ENCODE measurements at places on chromosomes 6 and 20.

- no peak for DNase-seq
These were observed 40.5 kb upstream of the ZNF831 start for GRCh38 chr20:59123011-59123677.

DNA sequence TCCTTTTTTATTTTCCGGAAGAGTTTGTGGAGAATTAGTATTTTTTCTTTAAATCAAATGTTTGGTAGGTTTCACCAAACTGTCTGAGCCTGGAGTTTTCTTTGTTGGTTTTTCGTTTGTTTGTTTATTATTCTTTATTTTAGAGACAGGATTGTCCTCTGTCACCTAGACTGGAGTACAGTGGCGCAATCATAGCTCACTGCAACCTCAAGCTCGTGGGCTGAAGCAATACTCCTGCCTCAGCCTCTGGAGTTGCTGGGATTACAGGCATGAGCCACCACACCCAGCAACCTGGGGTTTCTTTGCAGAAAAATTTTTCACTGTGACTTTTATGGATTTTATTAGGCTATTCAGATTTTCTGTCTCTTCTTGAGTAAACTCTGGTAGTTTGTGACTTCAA, 120.2 kb upstream of the LOC128125822 start:
- no peak for DNase-seq

GRCh38 chr6:130994319-130995097, 68.5 kb downstream of the EPB41L2 start:
- DNase-seq, result no peak

- DNase-seq, result peak; percentile 16
These were observed 47.8 kb downstream of the GMPR start for GRCh38 chr6:16286151-16286522.

GRCh38 chr6:22023937-22024336, 272.9 kb downstream of the PRL start:
- DNase-seq, result no peak

DNA sequence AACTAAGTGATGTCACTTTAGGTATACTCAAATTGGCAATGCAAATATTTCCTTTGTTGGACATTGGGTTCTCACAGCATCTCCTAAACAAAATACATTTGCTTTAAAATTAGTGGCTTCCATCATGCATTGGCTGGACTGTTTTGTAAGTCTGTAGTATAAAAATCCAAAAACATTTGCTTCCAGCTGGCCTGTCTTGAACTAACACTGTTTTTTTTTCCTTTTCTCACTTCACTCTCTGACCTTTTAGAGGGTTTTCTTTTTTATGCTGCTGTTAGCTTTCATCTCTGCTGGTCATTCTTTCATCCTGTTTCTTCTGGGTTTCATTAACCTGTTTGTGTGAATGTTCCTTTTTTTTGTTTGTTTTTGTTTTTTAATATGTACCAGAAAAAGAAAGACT, 121.7 kb upstream of the MLIP start:
- no peak for DNase-seq

- no peak for DNase-seq
These were observed 1938.5 kb upstream of the DEFB115 start for GRCh38 chr20:29318871-29319461.

GRCh38 chr20:380763-381580, 412 bp downstream of the TRIB3 start:
- no peak for DNase-seq

GRCh38 chr20:3543901-3544507, 73.2 kb downstream of the ATRN start:
- no peak for DNase-seq

- DNase-seq, result no peak
These were observed 69.7 kb downstream of the HIVEP1 start for GRCh38 chr6:12081771-12082170.

DNA sequence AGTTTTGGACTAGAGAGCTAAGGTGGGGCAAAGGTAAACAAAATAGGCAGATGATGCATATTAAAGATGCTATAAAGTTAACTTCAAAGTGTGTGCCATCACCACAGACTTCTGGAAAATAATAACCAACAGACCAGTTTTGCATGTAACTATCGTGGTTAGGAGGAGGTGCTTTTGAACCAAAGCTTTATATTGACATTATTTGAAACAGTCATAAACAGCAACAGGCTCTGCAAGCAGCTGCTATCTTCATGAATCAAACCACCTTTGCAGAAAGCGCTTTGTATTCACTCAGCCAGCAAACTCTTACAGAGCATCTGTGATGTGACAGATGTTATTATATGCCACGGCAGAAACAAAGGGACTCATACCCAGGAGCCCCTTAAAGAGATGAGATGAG, 81.9 kb downstream of the CRYBG1 start:
- no peak for DNase-seq

- no peak for DNase-seq
These were observed 928.3 kb downstream of the TBC1D32 start for GRCh38 chr6:120405947-120406346.

GRCh38 chr20:8399947-8400346, 267.9 kb downstream of the PLCB1 start:
- no peak for DNase-seq

GRCh38 chr20:8602389-8603116, 466.3 kb upstream of the PLCB4 start:
- DNase-seq, result no peak

DNA sequence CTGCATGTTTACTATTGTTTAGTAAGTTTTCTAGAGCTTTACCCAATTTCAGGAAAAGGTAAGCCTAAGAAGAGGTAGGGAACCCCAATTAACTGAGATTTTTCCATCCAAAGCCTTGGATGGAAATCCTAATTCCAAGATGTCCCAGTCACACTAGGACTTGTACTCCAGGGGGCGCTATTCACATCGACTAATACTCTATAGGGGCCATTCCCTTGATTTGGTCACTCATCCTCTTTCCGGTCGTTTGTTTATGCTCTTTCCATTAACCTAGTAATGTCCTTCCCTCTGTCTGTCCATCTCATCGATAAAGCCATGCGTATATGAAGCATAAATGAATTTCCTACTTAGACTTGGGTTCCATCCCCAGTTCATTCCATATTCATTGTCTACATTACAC, 80.8 kb upstream of the FUCA2 start:
- no peak for DNase-seq

- no peak for DNase-seq
These were observed 23.8 kb downstream of the STK38 start for GRCh38 chr6:36523451-36523850.

DNA sequence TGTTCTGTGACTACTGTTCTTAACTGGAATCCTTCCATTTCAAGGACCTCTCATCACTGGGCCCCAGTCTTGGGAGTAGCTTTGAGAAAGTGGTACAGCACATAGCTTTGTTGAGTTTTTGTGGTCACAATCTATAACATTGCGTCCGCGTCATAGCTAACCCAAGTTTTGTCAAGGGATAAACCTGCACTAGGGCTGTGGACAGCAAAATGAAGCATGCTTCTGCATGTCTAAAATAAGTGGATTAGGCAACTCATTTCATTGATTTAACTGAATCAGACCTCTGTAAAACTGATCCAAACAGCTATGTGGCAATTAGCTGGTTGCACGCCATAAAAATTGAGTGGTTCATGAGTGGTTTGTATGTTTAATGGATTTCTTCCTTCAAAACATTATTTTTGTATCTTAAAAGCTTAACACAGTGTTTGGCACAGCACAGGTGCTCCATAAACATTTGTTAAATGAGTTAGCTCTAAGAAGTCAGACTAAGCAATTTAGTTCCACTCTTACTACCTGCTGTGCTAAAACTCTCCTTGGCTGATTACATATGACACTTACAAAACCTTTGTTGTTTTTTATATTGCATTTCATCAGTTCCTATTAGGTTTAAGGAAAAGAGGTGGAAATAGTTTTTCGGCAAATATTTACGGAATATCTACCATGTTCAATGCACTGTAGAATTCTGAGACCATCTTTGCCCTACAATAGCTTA, 160.3 kb upstream of the ATXN1 start:
- no peak for DNase-seq

GRCh38 chr6:109449795-109450673, 5.5 kb downstream of the MICAL1 start:
- DNase-seq, result no peak

DNA sequence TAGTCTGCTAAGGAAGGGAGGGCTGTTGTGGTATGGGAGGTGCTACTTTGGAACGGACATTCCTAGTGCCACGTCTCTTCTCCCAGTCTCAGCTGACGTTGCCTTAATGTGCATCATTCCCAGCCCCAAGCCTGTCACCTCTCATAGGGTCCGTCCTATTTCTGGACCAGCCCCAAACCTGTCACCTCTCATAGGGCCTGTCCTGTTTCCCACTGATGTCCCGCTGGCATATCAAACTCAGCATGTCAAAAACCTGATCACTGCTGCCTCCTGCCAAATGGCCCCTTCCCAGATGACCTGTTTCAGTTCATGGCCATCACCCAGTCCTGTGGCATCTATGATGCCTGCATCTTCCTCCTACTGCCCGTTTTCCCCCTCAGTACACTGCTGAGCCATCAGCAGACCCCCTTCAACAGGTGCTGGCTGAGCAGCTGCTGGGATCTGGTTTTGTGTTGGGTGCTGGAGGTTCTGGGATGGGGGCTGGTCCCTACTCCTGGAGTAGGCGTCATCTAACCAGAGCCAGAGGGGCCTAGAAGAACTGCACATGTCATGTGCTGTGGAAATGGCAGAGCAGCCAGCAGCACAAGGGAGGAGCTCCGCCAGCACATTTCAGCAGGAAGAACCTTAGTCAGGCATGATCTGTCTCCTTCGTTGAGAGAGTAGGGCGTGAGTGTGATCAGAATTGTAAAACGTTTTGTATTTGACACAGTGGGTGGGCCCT, 3.3 kb downstream of the ENTPD6 start:
- DNase-seq, result no peak

DNA sequence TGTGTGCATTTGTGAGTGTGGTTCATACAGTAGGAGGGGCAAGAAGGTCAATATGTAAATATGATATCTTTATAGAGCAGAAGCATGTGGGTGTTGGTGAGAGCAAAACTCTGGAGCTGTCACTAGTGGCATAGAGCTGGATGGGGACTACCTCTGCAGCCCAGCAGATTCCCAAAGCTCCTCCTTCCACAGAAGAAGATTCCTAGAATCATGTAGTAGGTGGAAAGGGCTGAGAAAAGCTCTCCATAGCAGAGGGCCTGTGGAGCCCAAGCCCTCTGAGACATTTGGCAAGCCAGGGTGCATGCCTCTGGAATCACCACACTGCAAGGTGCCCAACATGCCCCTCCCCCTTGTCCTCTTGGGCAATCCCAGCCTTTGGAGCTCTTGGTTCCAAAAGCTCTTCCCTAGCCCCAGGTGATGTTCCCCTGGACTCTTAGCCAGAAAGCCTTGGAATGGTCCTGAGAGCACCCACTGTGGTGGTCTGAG, 233.2 kb downstream of the LRFN2 start:
- no peak for DNase-seq

GRCh38 chr6:1657116-1657770, 47.5 kb downstream of the FOXC1 start:
- DNase-seq, result no peak

DNA sequence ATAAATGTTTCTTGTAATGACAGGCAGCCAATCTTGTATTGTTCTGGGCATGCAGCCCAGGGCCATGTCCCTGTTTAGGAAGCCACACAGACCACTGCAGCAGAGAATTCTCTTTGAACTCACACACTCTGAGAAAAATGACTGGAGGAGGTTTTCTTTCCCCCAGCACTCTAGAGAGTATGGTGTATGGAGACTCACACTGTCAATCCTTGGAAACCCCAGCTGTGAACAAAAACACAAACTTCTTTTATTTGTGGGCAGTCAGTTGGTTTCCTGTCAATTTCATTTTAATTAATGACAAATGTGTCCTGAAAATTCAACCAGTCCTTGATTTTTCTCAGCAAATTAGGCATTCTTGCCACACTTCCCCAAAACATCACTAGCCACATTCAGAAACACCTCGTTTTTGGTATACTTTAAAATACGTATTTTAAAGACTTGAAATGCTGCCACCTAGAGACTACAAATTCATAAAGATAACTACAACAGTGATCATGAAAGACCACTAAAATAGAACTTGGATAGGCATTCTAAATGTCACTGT, 52.9 kb upstream of the UFL1 start:
- DNase-seq, result no peak

- no peak for DNase-seq
These were observed 532.5 kb downstream of the KIF16B start for GRCh38 chr20:16040742-16041141.

DNA sequence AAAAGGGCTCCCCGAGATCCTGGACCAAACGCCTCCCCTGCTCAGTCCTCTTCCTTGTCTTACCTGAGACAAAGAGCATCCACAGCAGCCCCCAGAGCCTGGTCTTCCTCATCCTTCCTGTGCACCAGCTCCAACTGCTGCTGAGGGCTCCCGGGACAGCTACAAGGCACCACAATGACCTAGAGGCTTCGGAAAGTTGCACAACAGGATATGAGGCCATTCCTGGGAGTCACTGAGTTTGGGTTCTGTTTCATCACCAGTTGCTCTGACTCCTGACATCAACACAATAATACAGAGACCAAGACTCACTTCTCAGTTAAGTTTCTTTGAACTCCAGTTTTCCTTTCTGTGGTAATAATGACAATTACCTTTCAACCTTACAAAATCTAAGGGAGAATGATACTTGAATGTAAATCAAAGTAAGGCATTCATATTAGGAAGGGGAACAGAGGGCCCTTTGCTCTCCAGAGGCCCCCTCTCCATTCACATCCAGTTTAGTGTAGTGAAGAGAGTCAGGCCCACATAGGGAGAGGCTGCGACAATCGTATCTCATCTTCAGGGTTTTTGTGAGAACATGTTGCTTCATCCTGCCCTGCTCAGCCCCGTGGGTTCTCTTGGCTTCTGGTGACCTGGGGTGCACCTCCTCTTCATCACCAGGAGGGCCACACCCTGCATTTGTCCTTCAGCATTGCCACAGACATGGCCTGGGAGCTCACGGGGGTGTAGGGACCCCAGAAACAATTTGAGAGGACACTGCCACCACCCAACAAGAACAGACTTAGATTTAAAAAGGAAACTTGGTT, at the start of gene TREM1:
TREM1 (minus strand) TSS at position 139 of the 803 bp plus-strand sequence; CDS start at position 112, 27 bp downstream.
- DNase-seq, result peak; percentile 20

DNA sequence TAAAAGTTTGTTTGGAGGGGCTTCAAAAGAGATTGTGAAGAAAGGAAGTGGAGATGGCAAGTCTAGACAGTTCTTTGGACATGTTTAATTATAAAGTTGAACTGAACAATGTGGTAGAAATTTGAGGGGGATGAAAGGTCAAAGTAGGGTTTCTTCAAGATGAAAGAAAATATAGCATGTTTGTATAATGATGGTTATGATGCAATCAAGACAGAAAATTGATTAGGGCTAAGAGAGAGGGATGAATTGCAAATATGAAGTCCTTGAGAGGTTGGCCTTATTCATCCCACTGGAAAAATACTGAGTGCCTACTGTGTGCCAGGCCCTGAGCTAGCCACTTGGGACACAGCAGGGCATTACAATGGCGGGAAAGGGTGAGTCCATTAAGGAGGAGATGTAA, 37.6 kb downstream of the NHSL1 start:
- no peak for DNase-seq

- no peak for DNase-seq
These were observed 163.4 kb upstream of the DEFB112 start for GRCh38 chr6:50213146-50213545.

- no peak for DNase-seq
These were observed 250.0 kb downstream of the EPM2A start for GRCh38 chr6:145485288-145485687.

- peak; percentile 6 for DNase-seq
These were observed 10.6 kb downstream of the TAAR1 start for GRCh38 chr6:132648356-132648755.

All from HFF-Myc (cell line).